ENCODE measurements at places on chromosomes 7 and 10.

DNA sequence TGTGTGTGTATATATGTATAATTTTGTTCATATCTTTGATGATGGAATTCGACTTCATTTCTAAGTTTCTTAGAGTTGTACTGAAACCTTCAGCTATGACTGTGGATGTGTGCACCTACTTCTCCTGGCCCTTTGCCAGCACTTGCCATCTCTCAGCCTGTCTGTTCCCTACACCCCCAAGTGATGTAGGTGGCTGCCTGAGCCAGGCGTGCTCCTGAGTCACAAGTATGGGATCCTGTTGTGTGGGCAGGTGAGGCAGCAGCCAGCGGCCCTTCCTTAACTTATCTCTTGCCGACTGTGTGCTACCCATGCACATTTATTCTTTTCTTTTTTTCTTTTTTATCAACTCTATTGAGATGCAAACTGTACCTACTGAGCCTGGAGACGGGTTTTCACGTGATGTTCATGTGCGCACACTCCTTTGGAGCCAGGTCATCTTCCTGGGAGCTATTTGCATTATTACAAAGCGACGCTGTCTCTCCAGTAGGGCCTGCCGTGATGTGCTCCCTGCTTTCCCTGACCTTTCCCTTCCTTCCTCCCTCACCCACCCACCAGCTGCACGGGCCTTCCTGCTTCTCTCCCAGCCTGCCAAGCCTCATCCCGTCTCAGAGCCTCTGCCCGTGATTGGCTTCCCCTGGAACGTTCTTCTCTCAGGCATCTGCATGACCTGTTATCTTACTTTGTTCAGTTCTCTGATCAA is 31.3 kb upstream of the GALNT11 start:
- DNase-seq = no peak

DNA sequence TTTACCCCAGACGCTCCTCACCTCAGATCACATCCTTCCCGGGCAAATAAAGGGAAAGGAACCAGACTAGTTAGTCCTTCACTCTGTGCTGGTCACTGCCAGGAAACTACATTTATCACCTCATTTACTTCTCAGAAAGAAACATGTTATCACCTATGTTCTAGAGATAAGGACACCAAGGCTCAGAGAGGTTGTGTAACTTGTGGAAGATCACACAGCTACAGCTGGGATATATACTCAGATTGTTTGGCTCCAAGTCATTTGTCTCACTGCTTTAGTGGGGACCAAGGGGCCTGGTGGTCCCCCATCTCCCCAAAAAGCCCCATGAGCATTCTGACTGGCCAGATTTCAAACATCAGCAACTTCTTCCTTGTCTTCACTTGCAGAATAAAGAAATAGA is 17.5 kb upstream of the BTBD16 start:
- no peak for DNase-seq

- DNase-seq = peak; percentile 93
Observed at GRCh38 chr10:22433875-22434274, 88.6 kb downstream of the SPAG6 start.

DNA sequence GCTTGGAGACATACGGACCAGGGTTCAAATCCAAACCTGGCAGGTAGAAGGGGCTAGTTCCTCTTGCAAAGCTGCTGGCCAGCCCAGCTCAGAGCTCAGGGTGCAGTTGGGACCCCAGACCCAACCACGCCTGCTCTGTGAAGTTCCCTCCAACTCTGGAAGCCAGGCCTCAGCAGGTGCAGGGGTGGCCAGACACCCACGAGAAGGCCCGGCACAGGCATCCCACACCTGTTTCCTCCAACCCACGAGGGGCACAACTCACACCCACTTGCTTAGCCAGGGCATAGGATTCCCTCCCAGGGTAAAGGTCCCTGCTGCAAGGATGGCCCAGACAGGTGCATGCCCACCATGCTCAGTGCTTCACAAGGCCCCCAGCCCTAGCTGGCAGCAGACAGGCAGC is 262.4 kb downstream of the GRID1 start:
- DNase-seq = no peak

- DNase-seq = peak; percentile 39
Observed at GRCh38 chr7:44194069-44194468, 4.8 kb upstream of the GCK start.

- DNase-seq = no peak
Observed at GRCh38 chr10:59867590-59867989, 38.8 kb downstream of the CCDC6 start.

DNA sequence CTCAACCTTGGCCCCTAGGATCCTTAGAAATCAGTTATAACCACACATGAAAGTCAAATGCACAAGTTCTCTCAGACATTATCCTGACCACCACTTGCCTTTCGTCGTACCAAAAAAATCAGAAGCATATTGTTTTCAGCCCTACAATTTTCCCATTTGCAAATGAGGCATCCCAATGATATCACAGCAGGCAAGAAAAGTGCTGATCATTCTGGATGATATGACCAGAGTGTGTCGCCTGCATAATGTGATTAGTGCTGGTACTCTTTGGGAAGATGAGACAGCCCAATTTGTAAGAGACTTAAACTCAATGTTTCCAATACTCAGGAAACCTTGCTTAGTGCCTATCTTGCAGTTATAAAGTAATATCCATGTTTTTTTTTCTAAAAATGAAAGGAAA is 168.0 kb downstream of the SORCS1 start:
- DNase-seq = no peak

DNA sequence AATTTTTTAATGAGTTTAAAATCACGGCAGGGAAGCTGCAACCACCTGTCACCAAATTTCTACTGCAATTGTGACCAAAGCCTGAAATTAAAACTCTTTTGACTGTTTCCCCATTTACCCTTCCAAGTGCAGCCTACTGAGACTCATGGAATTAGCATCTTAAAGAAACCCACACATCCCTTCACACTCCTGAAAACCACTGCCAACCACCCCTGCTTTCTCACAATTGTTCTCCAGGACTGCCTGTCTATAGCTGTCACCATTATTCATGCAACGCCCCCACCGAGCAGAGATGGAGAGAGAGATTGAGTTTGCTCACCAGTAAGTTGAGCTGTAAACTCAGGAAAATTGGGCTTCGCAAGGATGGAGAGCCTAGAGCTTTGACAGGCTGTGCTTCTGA is 383.8 kb upstream of the SORCS1 start:
- no peak for DNase-seq
